ENCODE measurements at places on chromosomes 4 and X.

GRCh38 chr4:145301386-145302080, 121.1 kb upstream of the OTUD4 start:
- no peak for DNase-seq

- DNase-seq: no peak
Observed at GRCh38 chr4:184392748-184393559, 81.4 kb downstream of the IRF2 start.

DNA sequence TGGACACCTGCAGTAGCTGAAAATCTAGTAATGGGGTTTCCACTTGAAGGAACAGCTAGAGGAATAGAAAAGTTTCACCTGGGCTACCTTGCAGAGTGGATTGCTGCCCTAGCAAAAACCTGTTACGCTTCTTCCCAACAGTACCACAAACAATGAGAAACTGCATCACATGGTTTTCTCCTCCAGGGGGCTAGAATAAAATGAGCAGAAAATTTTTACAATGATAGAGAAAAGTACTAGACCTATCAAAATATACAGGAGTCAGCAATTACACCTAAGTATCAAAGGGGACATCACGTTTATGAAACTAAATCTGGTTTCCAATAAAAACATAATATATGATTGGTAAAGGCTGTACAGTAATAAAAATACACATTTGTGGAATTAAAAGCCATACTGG, 423.1 kb upstream of the PITX2 start:
- DNase-seq: no peak

DNA sequence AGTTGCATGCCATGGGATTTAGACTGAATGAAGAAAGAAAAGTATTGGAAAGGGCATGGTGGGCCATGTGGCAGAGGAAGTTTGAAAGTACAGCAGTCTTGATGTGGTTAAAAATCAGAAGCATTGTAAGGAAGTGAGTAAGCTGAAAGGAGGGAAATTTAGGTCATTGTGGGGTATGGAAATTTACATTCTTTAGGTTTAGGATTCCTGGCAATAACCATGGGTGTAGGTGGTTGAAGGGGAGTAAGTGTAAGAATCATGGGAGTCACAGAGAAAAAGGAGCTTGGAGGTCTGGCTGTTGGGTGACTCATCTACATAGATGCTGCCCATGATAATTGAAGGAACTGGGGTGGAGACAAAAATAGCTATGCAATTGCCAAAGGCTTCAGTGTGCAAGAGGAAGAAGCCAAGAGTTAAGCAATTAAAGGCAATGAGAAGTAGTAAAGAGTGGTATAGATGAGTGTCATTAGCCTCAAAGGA, 243.8 kb upstream of the LDB2 start:
- DNase-seq: no peak

DNA sequence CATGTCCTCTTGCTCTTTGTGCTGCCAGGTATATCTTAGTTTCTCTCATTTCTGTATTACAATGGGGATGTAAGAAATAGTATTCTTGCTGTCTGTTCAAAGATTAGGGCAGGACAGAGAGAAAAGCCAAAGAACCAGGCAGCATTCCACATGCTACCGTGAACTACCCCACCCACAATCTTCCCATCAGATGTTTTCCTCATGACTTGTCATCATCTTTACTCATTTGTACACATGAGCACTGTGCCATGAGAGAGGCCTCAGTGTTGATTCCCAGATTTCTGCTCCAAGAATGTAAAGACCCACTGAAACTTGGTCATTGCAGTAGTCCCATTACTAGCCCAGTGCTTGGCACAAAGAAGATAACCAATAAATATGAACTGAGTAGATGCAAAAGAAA, 354.6 kb upstream of the RASGEF1B start:
- no peak for DNase-seq

GRCh38 chrX:29044423-29045184, 457.4 kb downstream of the IL1RAPL1 start:
- DNase-seq: no peak

GRCh38 chr4:73859614-73860088, 6.6 kb downstream of the PF4V1 start:
- DNase-seq: no peak

Measured in PC-9 (cell line).